Activated naive CD8-positive, alpha-beta T cell treated with anti-CD3 and anti-CD28 coated beads, Interleukin-2, amount 10 ng/mL, durations not matched to agents 7 days and 5 days (primary cell): ENCODE measurements at places on chromosomes 6 and 20. TPM values are rescaled to one million over a fixed set of nuclear protein-coding genes. Genes with fewer than 3 reads are reported as not detected.

DNA sequence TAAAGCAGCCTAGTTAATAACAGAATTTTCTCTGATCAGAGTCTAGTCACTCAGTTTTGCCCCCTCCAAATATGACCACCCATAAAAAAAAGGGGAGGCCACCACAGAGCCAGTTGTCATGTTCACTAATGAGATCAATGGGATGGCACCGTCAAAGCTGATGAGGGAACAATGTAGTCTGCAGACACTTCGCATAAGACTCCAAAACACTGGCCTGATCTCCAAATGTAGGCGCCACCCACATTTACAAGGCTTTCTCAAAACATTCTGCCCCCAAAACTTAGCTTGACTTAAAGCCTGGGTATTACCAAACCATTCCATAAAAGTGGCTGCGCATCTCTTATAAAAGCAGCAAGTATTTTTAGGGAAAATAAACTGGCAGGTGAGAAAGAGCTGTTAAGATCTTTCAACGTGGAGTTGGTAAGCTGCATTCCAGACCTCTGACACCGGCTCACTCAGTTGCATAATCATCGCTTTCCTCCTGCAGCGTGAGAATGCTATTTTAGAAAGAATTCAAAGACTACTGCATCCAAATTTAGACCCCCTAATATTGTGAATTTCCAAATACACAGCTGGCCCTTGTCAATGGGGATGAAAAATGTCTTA, 59.3 kb downstream of the TBC1D7 start:
- H3K36me3 ChIP-seq = peaks cover 4% of the 10 kb centered on the region
- H3K4me1 ChIP-seq = peaks cover 8% of the 10 kb centered on the region
- H3K27ac ChIP-seq = no peak overlapping the region
- peaks cover 4% of the 10 kb centered on the region for H3K27me3 ChIP-seq

- H3K4me3 ChIP-seq = no peak overlapping the region
- peaks cover 3% of the 10 kb centered on the region for H3K4me1 ChIP-seq
Measured at GRCh38 chr6:158595223-158595622, 35.3 kb downstream of the TMEM181 start.

DNA sequence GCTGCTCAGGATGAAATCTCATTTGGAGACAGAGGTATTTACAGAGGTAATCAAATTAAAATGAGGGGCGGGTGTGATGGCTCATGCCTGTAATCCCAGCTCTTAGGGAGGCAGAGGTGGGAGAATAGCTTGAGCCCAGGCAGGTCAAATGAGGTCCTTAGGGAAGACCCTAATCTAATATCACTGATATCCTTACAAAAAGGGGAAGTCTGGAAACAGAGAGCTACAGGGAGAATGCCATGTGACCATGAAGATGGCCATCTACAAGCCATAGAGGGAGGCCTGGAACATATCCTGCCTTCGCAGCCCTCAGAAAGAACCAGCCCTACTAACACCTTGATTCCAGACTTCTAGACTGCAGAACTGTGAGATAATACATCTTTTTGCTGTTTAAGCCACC, 8.3 kb downstream of the MTCL3 start:
- peaks cover 8% of the 10 kb centered on the region for H3K4me1 ChIP-seq
- DNase-seq = no peak
- H3K36me3 ChIP-seq = peaks cover 19% of the 10 kb centered on the region
- H3K27me3 ChIP-seq = peaks cover 6% of the 10 kb centered on the region

The KIF3B gene
- 14.4 TPM for total RNA-seq

The SLC22A16 gene
- total RNA-seq = not detected

DNA sequence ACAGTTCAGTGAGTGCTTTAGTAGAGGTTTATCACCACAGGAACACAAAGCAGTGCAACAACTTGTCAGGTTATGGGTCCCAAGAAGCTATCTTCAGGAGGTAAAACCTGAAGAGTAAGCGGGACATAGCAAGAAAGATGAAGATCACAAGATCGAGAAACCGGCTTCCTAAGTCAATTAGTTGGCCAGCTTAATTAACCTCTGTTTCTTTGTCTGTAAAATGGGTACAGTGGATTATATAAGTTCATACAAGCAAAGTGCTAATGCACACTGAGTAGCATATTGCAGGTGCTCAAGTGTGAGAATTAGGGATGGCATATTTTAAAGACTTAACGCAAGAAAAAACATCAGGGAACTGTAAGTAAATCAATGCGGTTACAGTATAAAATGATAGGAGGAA, 12.5 kb downstream of the FBXO30 start:
- H3K27ac ChIP-seq = no peak overlapping the region
- no peak for DNase-seq
- H3K36me3 ChIP-seq = peaks cover 44% of the 10 kb centered on the region
- H3K27me3 ChIP-seq = no peaks in the 10 kb centered on the region

The F13A1 gene
- 0.25 TPM for total RNA-seq

GRCh38 chr6:136016228-136017225, 165.0 kb downstream of the PDE7B start:
- DNase-seq = no peak
- no peaks in the 10 kb centered on the region for H3K36me3 ChIP-seq
- no peak overlapping the region for H3K27ac ChIP-seq

The GSS gene
- 53.8 TPM for total RNA-seq

GRCh38 chr6:160678230-160678629, 14.2 kb upstream of the LPA start:
- no peak overlapping the region for H3K27ac ChIP-seq
- DNase-seq = no peak
- H3K27me3 ChIP-seq = peaks cover 14% of the 10 kb centered on the region
